ENCODE measurements at places on chromosomes 12 and 14.
A peak's percentile ranks its signal among the peaks of the same experiment; 100 is the strongest.

DNA sequence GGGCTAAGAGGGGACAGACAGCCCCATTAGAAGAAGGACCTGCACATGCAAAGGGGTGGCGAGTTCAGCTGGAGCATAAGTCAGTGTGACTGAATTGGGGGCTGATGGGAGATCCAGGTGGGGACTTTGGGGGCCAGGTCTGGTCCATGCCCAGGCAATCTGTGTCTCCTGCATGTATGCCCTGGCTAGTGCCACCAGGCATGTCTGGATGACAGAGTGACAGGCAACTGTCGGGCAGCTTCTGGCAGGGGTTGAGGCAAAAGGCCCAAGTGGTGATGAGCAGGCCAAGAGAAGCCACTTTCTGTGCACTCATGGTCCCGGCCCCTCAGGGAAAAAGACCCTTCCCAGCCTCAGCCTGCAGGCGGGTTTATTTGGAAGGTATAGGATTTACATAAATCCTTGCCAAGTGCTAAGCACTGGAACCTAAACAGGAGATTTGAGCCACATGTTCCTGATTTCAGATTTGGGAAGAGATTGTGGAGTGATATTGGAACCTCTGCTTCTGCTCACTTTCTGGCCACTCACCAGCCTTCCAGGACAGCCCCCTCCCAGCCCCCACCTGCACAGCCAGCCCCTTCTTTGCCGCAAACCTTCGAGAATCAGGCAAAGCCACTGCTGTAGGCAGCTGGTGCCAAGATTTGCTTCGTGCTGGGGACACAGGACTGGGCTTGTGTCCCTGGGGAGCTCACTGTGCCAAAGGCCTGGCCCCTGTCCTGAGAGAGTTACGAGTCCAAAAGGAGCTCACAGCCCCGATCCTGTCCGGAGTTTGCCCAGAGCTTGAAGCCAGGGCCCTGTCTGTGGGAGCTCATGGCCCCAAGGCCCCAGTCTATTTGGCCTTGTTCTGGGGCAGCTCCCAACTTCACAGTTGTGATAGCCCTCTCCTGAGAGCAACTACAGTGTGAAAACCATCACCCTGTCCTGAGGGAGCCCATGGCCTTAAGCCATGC is 232.5 kb upstream of the RTL1 start:
- DNase-seq = no peak

DNA sequence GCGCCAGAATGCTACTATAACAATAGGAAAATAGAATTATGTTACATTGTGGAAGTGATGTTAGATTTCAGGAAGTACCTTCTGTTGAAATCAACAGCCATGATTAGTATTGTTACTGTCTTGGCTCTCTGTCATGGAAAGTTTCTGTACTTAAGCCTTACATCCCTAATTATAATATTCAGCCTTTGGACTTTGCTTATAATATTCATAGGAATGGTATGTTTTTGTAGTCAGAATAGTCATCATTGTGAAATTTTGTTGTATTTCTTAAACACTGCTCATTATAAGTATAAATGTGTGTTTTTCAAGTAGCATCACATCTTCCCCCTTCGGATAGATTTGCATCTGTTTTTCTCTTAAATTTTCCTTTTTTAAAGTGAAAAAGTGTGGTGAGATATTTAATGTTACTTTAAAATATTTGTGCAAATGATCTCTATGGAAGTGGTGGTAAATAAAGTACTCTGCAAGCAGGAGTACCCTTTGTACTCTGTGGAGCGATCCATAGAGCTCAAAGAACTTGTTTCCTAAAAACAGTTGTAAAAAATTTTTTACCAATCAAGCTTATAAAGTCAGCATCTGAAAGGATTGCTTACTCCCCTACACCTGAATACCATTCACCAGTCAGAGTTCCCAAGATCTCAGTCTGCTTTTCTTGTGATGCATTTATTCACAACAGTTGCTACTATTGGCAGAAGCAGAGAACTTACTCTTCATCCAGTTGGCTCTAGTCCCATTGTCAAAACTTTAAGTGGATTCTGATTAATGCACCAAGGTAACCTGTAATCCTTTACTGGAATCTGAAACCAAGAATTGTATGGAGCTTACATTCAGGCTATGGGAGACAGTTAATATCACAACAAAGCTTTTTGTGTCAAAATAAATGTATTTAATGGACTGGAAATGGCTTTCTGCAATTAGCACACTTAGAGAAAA is 87.8 kb downstream of the RIC8B start:
- DNase-seq = no peak

- DNase-seq = no peak
Measured at GRCh38 chr14:23129759-23130316, 10.8 kb upstream of the CEBPE start.

DNA sequence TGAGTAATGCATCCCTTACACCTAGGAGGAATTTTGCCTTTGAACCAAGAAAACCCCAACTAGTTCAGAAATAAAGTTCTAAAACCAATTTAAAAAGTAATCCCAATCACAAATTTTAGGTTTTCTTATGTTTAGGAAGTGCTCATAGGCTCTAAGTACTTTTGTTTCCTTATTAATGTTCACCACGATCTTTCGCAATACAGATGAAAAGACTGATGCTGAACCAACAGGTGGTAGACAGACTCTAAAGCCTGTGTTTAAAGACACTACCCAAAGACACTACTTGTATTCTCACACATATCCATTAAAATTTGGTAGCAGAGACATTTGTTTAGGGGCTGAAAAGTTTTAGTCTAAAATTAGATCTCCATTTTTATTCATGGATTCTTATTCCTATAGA is 10.6 kb upstream of the PHLDA1 start:
- no peak for DNase-seq

DNA sequence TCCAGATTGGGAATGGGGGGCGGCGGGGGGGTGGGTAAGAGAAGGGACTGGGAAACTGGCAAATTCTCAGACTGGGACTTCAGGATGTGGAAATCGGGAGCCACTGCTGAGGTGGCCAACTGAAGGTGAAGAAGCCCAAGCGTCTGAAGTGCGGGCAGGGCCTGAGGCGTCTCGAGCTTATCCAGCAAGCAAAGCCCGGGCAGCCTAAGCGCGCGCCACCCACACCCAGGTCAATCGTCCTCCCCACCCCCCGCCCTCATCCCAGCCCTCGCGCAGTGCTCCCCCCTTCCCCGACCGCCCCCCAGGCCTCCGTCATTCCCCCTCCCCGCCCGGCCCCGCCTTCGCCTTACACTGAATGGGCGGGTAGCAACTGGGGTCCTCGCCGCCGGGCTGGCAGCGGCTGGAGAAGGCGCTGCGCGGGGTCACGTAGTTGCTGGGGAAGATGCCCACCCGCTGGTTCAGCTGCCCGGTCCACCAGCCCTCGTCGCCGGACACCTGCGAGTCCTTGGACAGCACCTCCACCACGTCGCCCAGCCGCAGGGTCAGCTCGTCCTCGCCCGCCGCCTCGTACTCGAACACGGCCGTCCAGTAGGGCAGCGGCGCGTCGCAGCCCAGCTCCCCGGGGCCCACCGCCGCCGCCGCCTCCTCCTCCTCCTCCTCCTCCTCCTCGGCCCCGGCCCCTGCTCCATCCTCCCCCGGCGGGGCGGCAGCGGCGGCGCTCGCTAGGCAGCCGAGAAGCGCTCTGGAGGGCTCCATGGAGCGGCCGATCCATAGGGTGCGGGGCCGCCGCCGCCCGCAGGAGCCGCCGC is 693 bp downstream of the MAP3K9 start:
- no peak for DNase-seq

- peak; percentile 17 for DNase-seq
Measured at GRCh38 chr12:121626853-121627640, 717 bp downstream of the ORAI1 start.

Measured in NCI-H2107 (cell line).